EH (cell line): ENCODE measurements at places on chromosomes 11 and 22.

DNA sequence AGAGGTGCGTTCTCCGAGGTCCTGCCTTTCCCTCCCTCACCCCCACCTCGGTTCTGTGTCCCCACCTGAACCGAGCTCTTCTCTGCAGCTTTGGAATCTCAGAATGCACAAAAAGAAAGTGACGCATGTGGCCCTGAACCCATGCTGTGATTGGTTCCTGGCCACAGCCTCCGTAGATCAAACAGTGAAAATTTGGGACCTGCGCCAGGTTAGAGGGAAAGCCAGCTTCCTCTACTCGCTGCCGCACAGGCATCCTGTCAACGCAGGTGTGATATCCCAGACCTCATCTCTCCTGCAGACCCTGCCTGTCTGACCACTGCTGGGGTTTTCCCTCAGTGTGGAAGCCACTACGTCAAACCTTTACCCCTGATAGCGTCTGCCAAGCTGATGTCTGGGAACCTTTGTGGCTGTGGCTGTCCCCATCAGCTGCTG, 13.9 kb downstream of the ACP2 start:
- no peak for DNase-seq

- DNase-seq = no peak
Measured at GRCh38 chr11:119438599-119438998, 15.6 kb upstream of the THY1 start.

DNA sequence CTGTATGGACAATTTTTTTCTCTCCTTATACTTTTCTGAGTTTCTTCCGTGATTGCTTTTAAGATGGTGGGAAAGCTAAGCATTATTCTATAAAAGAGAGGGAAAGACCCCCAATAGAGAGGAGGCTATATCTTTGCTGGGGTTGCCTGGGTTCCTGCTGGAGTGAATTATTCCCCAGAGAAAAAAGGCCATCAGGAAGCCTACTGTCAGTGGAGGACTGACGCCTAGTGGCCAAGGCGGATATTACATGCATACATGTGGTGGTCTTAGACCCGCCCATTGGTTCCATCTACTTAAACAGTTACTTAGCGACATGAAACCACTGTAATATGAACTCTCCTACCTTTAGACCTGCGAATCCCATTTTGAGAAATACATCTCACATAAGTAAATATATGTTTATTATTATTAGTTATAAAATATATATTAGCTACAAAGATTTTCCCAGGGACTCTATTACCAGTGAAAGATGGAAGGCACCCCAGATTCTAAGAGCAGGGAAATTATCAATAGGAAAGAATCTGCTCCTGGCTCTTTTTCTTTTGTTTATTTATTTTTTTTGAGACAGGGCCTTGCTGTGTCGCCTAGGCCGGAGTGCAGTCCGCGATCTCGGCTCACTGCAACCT, 15.7 kb upstream of the PGA3 start:
- peak; percentile 76 for DNase-seq

- peak; percentile 1 for DNase-seq
Measured at GRCh38 chr11:17036666-17037658, 22.7 kb upstream of the PLEKHA7 start.
